Kidney (tissue), 22 donors: ENCODE measurements at places on chromosomes 7 and 10.

- no peak for DNase-seq
Measured at GRCh38 chr10:110898391-110898790, 20.6 kb downstream of the BBIP1 start.

DNA sequence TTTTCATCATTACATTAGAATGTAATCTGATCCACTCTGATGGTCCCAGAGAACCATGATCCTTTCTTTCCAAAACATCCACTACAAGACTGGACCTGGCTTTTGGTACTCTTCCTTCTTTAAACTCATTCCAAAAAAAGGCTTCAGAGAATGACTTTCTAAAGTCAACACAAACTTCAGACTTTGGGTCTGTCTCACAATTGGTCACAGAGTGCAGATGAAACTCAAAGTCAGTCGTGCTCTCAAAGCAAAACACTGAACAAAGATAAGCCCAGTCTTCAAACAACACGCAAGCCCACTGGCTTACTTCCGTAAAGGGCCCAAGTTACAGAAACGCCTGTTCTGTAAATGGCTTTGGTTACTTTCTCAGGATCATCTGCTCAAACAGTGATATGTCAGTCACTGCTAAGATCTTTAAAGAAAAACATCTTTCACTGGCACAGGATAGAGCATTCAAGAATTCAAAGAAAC, 250.9 kb upstream of the MKLN1 start:
- no peak for DNase-seq

- no peak for DNase-seq
Measured at GRCh38 chr10:8017277-8017676, 37.2 kb upstream of the GATA3 start.

- no peak for DNase-seq
Measured at GRCh38 chr7:138864667-138865066, 66.7 kb upstream of the ATP6V0A4 start.

DNA sequence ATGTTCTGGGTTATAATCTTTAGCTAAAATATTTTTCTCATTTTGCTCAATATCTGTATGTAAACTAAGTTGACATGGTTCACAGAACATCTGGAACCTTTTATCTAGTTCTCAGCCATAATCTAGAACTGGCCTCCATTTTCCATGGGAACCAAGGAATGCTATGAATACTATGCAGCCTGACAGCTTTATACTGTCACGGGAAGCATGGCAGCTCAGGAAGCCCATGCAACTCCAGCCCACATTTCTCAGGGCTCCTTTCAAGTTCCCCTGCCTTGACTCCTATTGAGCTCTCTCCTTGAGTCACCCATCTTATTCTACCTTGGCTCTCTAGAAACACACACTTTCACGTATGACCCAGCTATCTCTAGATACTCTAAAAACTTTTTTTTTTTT, 36.6 kb upstream of the PRKAR2B start:
- no peak for DNase-seq

- DNase-seq: no peak
Measured at GRCh38 chr7:139095194-139095659, 14.3 kb downstream of the ZC3HAV1 start.

- DNase-seq: peak; percentile 82
Measured at GRCh38 chr7:2621948-2622640, 9.7 kb upstream of the TTYH3 start.

- DNase-seq: no peak
Measured at GRCh38 chr7:88597941-88598425, 161.5 kb upstream of the ZNF804B start.

- no peak for DNase-seq
Measured at GRCh38 chr7:157774495-157774894, 437.7 kb downstream of the DNAJB6 start.

- DNase-seq: peak; percentile 87
Measured at GRCh38 chr7:127708788-127709187, 56.8 kb downstream of the SND1 start.

GRCh38 chr7:96169439-96169838, 152.5 kb downstream of the SLC25A13 start:
- peak; percentile 61 for DNase-seq
